ENCODE measurements at places on chromosomes 16 and 17.

- no peak for DNase-seq
Observed at GRCh38 chr16:76705892-76706291, 428.7 kb downstream of the CNTNAP4 start.

DNA sequence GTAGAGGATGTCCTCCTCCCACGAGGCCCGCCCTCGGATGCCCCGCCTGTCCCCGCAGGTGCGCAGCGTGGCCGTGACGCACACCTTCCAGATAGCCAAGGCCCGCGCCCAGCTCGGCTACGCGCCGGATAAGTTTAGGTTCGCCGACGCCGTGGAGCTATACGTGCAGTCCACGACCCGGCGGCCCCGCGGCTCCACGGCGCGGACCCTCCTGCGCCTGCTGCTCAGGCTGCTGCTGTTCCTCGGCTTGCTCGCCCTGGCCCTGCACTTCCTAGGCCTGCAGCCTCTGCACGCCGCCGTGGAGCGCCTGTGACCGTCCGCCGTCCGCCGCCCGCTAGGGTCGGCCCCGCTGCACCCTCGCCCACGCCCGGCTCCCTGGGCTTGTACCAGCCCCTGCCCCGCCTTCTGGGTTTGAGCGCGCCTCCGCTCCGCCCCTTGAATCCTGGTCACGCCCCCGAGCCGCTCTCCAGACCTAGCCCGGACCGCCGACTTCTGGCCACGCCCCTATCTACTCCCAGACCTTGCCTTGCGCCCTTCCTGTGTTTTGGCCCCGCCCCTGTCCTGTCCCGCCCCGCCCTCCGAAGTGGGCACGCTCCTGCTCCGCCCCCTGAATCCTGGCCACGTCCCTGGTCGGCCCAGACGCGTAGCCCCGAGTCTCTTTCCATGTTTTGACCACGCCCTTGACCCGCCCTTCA, 15.8 kb upstream of the EEF2K start:
- peak; percentile 98 for DNase-seq

DNA sequence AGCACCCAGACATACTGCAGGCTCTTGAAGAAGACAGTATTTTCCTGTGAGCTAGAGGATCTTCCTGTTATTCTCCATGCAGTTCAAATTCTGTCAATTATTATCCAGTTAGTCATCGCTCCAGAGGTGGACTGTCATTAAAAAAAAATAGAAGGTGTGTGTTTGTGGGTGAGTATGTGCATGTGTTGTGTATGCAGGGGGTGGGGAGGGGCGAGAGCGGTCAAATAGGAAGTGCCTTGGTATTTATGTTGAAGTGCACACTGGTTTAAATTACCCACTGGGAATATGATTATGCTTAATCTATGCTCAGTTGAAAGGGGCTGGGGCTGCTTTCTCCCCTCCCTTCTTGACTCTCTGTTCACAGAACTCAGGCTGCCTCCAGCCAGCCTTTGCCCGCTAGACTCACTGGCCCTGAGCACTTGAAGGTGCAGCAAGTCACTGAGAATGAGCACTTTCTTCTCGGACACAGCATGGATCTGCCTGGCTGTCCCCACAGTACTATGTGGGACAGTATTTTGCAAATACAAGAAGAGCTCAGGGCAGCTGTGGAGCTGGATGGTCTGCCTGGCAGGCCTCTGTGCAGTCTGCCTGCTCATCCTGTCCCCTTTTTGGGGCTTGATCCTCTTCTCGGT, at the start of gene HSD17B2:
TSS of gene HSD17B2 (plus strand) at position 273 of the 632 bp plus-strand sequence. CDS start at position 445, 172 bp downstream.
- no peak for DNase-seq

- no peak for DNase-seq
Observed at GRCh38 chr17:38663964-38664644, 10.7 kb downstream of the EPOP start.

DNA sequence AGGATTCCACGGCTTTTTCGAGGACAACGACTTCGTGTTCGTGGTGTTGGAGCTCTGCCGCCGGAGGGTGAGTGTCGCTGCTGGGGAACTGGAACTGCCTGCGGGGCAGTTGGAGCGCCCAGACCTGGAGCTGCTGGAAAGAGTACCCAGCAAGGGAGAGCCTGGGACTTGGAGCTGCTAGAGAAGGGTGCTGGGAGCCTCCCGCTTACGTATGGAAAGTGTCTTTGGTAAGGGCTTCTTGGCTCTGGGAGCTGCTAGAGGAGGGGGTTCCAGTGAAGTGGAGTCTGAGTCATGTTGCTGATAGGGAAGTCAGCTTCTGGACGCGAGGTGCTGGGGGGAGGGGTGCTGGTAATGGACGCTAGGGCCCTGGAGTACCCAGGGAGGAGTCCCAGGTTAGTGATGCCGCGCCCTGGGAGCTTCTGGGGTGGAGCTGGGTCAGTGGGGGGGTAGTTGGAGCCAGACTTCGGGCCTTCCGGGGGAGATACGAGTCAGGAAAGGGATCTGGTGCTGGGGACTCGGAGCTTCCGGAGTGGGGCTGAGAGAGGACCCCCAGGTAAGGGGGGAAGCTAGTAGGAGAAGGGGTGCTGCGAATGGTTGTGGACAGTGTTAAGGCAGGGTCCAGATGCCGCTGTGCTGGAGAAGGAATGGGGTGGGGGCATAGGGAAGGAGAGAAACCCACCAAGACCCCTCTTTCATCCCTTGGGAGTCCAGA, 741 bp downstream of the PLK1 start:
- DNase-seq, result peak; percentile 87

DNA sequence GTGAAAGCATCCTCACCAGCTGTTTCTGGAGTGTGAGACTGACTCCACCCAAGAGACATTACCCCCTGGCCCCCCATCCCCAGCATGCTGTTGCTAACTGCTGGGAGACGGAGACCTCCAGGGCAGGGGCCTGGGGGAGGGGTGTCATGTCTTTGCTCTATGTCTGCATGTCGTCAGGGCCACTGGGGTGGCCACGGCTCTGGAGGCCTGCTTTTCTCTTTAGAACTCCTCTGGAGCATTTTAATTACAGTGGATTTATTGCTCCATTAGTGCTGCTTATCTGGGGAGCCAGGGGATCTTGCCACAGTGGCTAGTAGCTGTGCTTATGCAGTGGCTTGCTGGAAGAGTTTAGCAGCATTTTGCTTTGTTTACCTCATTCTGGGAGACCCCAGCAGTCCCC, 32.3 kb downstream of the CLEC16A start:
- DNase-seq, result no peak

- no peak for DNase-seq
Observed at GRCh38 chr16:54444851-54445458, 158.4 kb upstream of the IRX3 start.

GRCh38 chr17:39138431-39139160, 12.8 kb downstream of the PLXDC1 start:
- DNase-seq, result no peak

- DNase-seq, result no peak
Observed at GRCh38 chr16:5018793-5019192, 14.9 kb downstream of the NAGPA start.

All from HL-60 (cell line).